ENCODE measurements at places on chromosomes 13 and 19.
A peak's percentile ranks its signal among the peaks of the same experiment; 100 is the strongest.

DNA sequence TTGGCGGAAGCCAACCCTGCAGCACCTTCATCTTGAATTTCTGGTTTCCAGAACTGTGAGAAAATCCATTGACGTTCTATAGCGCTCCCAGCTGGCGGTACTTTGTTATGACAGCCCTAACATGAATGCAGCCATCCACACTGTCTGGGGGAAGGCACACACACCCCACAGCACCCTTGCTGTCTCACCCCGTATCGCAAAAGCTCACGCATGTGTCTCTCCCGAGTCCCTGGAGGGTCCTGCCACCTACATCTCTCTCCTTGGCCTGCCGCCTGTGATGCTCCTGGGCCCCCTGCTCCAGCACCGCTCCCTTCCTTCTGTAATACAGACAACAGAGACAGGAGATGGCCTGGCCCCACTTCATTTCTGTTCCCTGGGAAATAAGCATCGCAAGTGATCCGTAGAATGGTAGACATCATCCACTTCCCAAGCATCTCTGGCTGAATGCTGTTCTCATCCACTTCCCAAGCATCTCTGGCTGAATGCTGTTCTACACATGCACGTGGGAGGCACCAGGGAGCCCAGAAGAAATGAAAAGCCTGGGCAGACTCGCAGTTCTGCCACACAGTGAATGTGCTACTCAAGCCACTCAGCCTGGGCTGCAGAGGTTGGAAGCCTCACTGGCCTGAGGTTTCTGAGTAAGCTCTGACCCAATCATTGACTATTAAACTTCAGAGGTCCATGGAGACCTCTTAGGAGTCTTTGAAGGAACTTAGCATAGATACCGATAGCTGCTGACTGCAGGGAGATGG, 29.6 kb downstream of the EPN1 start:
- no peak for DNase-seq

- peak; percentile 81 for DNase-seq
Observed at GRCh38 chr19:1651568-1652291, 685 bp downstream of the TCF3 start.

DNA sequence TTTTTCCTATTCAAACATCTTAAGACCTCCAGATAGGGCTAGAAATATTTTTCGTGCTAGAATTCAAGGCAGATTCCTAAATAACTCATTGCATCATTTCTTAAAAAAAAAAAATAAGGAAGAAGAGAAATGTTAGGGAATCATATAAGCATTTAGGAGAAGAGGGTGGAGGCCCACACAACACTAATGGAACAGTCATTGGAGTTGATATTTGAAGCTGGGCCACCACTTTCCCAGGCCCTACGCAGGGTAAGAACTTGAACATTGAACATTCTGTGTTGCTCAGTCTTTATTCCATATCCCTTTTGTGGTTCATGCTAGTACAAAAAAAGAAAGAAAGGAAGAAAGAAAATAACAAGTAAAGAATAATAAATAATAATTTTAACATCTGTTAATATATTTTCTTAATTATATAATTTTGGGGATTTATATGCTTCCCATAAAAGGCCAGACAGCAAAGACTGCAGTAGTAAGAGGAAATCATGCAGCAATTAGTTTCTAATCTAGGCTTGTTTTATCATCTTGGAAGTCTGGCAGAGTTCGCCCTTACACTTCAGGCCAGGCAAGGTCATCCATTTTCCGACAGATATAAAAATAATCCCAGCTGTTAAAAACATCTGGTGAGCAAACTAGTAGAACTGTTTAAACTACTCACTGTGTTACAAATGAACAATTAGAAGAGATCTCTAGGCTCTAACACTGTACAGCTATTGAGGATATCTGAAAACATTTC, 127.7 kb downstream of the FRY start:
- peak; percentile 39 for DNase-seq

- no peak for DNase-seq
Observed at GRCh38 chr19:23799321-23799720, 40.6 kb upstream of the ZNF681 start.

- no peak for DNase-seq
Observed at GRCh38 chr13:23086968-23087623, 93.7 kb upstream of the SGCG start.

GRCh38 chr19:21158523-21159135, 16.8 kb downstream of the ZNF431 start:
- DNase-seq, result no peak

GRCh38 chr19:39435499-39436349, at the start of gene RPS16:
TSS of gene RPS16 (minus strand) at chr19:39435949. CDS start at chr19:39435895, 54 bp downstream.
- DNase-seq, result peak; percentile 97

GRCh38 chr13:46778095-46778494, 18.9 kb downstream of the ESD start:
- no peak for DNase-seq

DNA sequence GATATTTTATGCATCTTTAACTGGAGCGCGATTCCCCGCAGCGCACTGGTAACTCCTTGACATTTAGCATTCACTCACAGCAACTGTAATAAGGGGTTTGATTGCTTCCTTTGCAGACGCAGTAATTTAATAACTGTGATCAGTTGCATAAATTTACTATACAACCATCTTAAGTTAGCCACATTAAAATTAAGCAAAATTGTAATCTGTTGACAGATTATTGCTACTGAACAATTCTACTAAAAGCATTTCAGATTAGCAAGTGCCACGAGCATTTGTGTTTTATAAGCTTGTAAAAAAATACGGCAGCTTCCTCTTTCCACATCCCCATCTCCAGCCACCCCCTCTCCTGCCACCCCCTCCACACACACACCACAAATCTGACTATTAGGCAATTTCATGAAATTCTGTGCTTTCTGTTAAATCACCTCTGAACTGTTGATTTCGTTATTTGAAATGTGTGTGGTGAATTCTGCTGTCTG, 44.4 kb downstream of the TSHZ3 start:
- DNase-seq, result no peak

GRCh38 chr13:68636784-68637183, 1406.6 kb upstream of the PCDH9 start:
- DNase-seq, result no peak

DNA sequence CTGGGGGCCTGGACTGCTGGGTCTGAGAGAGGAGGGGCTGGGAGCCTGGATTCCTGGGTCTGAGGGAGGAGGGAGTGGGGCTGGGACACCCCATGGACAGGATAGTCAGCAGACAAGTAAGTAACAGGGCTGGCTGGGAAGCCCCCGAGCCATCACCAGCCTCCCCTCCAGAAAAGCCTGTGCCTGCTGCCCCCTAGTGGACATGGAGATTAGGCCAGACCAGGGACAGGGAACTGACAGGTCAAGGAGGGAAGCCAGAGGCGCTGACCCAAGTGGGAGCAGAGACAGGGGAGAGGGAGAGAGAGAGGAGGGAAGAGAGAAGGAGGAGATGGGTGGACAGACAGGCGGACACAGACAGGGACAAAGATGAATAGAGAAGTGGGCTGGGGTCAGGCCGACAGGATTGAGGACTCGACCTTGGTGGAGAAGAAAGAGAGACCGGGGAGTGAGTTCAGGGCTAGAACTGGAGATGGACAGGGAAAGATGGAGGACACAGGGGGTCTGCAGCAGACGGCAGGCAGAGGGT, 6.7 kb upstream of the ERFL start:
- DNase-seq, result peak; percentile 57

GRCh38 chr19:7872306-7873204, 1.6 kb downstream of the PRR36 start:
- no peak for DNase-seq

GRCh38 chr13:97971519-97971918, 18.0 kb downstream of the IPO5 start:
- no peak for DNase-seq

GRCh38 chr19:11293433-11294389, 2.2 kb upstream of the TSPAN16 start:
- peak; percentile 90 for DNase-seq
